Suprapubic skin (tissue), 4 donors: ENCODE measurements at places on chromosomes 2 and 18.

- DNase-seq, result peak; percentile 27
Measured at GRCh38 chr2:30218338-30218713, 13.0 kb upstream of the LBH start.

DNA sequence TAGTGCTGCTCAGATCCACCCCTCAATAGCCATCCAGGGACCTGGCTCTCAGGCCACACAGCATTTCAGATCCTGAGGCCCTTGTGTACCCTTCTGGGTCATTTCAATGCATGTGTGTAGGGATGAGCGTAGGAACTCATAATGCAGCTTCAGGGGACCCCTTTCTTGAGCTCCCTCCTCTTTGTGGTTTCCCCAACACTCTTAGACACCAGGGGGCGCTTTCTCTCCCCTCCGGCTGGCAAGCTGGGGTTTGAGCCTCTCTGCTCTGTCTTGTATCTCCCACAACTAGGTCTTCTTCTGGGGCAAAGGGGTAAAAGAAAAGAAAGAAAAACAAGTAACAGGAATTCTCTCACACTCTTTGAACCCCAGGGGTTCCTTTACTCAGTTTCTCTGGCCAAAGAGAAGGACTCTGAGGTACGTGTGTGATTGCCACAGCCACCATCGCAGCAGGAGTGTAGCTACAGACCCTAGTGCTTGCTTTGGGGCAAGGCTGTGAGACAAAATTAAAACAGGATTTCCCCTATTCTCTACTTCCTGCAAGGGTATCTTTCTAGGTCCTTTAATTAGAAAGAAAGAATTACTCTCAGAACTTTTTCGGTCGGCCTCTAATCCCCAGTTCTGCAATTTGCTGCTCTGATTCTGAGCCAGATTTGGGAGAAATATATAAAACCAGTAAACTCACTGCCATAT is 38.0 kb downstream of the CABYR start:
- DNase-seq, result no peak

DNA sequence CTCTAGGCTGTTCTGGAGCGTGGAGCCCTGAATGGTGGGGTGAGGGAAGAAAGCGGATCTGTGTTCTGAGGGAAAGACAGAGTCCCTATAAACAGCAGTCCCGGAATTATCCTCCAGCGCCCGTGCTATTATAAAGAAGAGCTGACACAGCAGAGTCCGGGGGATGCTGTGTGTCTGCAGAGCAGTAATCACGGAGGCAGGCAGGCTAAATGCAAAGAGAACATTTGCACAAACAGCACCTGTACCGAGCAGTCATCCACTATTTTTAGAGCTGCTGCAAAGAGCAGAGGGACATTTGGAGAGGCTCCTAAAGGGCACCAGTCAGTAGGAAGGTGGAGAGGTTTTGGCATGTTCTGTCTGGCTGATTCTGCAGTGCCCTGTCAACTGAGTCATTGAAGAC is 293.8 kb upstream of the SLC14A2 start:
- no peak for DNase-seq

DNA sequence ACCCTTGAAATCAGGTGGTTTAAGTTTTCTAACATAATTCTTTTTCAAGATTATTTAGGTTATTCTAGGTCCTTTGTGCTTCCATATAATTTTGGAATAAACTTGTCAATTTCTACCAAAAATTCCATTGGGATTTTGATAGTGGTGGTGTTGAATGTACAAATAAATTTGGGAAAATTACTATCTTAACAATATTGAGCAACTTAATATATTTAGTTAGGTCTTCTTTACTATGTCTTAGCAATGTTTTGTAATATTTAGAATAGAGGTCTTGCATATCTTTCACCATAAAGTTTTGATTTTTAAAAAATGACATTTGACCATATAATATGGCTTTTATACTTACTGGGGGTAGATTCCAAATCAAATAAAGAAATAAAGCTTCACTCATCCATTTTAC is 34.0 kb upstream of the CTIF start:
- DNase-seq, result no peak
